ENCODE measurements at places on chromosomes 6 and 20. TPM values are rescaled to one million over a fixed set of nuclear protein-coding genes. Genes with fewer than 3 reads are reported as not detected.

OR12D1 gene
- not detected for polyA plus RNA-seq

DNA sequence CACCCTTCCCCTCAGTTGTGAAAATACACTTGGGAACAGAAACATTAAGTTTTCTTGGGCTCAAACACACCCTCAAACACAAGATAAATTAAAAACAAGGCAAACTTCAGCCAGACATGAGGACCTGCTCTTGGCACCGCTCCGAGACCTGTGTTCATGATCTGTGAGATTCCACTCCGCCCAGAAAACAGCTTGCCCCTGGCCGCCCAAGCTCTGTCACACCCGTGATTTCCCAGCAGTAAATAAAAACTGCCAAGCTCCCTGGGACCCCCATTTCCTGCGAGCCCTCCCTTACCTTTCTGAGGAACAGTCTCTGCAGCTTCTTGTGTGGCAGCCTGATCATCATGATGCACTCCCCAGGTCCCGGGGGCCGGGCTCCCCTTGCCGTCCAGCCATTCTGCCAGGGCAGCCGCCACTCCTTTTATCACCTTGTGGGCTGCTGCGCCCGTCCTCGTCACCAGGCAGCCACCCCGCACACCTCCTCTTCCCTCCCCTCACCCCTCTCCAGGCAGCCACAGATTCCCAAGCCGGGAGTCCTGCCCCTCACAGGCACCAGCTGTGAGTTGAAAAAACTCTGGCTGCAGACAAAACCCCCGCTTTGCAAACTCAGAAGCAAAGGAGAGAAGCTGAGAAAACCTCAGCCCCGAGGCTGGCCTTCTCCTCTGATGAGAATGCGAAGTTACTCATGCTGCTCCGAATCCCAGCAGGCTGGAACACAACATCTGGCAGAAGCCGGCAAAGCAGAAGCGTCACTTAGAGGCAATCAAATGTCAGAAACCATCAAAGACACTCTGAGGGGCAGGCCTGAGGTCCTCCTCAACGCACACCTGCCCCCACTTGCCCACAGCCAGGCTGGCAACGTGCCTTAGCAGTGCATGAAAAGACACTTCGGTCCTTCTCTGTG is 130.4 kb upstream of the RPS6KA2 start:
- DNase-seq: no peak

TRDN gene
- polyA plus RNA-seq: 221 TPM

DNA sequence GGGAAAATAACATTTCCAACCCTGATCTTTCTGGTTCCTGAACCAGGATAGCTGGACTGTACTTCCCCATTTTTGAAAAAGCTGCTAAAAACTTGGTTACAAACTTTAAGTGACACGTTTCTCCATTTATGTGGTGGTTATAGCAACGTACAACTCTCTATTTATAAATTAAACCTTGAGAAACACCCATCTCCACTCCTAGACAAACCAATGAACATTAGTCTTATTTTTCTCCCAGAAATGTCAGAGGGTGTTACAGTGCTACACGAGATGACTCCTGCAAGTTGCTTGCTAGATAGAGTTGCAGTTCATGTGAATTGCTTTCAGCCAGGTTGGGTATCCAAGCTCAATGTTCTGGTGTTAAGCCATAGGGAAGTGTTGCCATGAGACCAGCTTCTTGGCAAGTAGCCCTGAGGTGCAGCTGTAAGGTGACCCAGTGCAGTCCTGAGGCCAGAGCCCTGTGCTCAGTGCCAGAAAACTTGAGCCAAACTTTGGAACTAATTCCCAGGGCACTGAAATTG is 51.3 kb upstream of the REV3L start:
- DNase-seq: peak; percentile 69

DNA sequence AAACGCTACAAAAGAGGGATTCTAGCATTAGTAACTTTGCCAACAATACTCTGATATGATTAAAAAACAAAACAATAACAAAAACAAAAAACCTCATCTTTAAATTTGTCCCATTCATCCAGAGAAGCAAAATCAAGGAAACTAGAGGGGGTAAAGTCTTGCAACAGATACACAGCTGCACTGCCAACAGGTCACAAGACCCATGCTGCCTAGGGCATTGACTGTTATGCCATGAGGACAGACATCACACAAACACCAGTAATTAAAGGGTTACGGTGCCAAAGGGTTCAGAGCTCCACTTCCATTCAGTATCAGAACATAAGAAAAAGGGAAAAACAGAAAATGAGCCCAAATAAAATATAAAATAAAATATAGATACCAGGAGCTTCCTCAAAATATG is 1.6 kb downstream of the TBC1D20 start:
- DNase-seq: no peak

DNA sequence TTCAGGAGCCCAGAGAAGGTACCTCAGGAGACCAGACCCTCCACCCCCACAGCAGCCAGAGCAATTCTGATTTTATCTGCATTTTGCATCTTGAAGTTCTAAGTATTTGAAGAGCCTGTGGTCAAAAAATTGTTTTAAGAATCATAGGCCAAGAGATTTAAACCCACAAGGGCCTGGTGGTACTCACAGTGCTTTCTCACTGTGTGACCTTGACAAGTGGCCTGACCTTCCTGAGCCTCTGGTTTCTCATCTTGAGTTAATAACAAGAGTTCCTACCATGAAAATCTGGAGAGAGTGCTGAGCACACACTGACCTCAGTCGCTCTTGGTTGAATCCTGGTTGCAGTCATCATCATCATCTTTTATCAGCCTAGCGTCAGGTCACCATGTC is 45.4 kb upstream of the ID1 start:
- no peak for DNase-seq

DNA sequence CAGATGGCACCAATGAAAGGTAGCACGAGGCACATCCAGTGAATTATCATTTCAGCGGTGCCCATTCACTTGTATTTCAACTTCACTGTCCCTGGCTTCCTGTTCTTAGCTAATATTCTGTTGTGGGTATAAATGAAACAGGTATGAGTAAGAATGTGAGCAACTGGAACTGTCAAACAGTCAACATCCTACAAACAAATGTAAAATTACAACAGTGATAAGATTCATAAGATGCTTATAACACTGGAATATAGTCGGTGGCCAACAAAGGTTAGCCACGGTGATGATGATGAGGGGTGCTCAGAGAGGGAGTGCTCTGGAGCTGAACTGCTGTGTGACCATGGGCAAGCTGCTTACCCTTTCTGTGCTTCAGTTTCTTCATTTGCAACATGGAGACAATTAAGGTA is 74.9 kb upstream of the TOX2 start:
- no peak for DNase-seq

- DNase-seq: no peak
Measured at GRCh38 chr20:22412977-22413868, 171.1 kb downstream of the FOXA2 start.

DNA sequence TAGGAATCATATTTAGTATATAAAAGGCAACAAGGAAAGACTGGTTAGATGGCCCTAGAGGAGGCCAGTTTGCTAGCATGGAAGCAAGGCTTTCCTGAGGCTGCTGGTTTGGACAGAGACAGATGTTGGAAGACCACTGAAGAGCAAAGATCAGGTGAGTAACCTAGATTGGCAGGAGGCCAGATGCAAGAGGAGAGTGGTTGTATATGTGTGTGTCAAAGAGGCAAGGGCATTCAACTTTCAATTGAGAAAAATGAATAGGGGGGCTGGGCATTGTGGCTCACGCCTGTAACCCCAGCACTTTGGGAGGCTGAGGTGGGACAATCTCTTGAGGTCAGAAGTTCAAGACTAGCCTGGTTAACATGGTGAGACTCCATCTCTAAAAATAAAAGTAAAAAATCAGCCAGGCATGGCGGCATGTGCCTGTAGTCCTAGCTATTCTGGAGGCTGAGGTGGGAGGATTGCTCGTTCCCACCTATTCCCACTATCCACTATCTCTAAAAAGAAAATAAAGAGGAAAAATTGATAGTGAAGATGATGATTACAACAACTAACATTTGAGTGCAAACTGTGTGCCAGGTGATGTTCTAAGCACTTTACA is 79.8 kb downstream of the PRDM1 start:
- DNase-seq: no peak

DNA sequence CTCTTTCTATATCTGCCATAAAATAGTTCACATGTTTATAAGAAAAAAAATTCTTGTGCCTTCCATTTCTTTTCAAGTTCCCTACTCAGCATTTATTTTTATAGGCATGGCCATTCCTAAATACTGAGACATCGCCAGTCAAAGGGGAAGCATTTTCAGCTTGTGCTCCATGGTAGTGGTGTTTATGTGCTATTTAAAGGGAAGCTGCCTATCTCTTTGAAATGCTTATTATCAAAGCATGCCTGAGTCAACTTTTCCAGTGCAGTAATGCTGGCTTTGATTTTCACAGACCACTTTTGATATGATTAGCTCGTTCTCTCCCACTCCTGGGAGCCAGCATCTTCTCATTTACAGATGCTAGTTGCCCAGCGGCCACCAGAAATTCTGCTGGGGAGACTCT is 124.1 kb upstream of the RIN2 start:
- no peak for DNase-seq

SNAP91 gene
- polyA plus RNA-seq: 0.91 TPM

DEFB125 gene
- polyA plus RNA-seq: not detected

SRC gene
- 14.4 TPM for polyA plus RNA-seq

GRCh38 chr6:157229132-157229618 is 94.1 kb downstream of the TMEM242 start:
- DNase-seq: no peak

DNA sequence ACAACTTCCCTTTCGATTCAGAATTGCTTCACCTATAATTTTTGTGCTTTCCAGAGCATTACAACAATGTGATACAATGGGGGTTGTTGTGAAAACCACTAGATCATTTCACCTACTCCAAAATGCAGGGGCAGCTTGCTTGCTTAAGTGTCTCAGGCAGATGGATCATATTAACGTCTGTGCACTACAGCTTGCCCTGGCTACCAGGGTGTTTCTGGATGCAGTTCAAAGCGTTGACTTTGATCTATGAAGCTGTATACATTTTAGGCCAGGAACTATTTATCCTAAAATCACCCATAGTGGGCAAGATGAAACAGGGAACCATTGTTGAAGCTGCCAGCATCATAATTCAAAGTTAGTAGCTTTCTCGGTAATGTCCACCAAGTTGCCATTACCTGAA is 339.5 kb upstream of the HSF2 start:
- no peak for DNase-seq

DNA sequence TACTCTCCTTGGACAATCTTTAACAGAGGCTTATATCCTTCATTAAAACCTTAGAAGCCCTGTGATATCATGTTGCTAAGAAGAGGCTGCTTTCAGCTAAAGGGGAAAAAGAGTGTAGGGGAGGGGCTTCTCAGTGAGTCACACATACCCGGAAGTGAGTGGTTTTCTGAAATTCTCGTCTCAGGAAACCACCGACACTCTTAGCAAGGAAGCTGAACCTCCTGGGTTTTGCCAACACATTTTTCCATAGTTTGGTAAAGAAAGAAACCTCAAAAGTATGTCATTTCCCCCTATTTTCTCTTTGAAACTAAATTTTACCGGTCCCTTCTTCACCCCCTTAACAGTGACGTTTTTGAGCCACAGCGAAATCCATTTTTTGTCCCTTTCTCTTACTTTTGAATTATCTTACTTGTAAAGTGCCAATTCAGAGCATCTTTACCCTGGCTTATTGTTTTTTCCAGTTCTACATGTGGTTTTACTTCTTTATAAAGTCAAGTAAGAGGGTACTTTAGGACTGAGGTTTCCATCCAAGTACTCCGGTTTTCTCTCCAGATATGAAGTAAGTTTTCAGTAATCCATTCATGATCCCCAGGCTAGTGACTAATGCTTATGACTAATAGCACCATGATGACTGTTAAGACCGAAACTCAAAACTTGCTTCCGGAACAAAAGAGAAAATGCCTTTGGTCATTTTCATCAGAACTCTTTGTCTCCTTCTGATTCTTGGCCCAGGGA is 219.3 kb downstream of the ARHGAP18 start:
- DNase-seq: peak; percentile 44

LRP11 gene
- 19.8 TPM for polyA plus RNA-seq

DNA sequence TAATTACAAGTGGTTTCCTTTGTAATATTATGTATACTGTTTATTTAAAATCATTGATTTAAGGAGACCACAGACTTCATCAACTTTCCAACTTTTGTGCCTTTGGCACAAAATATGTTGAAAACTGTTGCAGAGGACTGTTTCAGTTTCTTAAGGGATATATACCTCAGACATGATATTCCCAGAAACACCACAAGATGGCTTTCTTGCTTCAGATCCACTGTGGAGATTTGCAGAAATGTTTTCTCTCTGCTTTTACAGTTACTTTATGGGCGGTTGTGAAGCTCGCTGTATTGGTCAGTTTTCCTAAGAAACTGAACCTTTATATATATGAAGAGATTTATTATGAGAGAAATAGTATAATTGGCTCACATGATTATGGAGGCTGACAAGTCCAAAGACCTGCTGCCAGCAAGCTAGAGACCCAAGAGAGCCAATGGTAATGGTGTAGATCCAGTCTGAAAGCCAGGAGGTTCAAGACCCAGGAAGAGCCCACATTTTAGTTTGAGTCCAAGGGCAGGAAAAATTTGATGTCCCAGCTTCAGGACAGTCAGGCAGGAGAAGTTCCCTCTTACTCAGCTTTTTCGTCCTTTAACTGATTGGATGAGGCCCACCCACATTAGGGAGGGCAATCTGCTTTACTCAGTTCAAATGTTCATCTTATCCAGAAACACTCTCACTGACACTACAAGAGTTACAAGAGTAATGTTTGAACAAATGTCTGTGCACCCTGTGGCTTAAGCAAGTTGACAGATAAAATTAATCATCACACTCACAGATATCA is 12.8 kb downstream of the ME1 start:
- peak; percentile 55 for DNase-seq

DNA sequence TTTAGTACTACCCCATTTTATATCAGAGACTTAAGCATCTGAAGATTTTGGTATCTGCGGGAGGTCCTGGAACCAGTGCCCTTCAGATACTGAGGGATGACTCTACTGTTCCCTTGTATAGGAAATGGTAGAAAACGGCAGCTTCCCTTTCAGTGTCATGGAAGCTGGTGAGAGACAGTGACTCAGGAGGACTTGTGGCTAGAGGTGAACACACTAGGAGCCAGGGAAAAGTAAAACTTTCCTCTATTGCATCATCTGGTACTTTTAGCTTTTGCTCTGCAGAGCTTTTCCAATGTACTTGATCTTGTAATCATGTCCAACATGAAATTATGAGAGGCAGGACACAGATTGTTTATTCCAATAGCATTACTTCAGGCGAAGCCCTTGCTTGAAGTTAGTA is 45.0 kb downstream of the RNF144B start:
- no peak for DNase-seq

UNC5CL gene
- 3.0 TPM for polyA plus RNA-seq

DNA sequence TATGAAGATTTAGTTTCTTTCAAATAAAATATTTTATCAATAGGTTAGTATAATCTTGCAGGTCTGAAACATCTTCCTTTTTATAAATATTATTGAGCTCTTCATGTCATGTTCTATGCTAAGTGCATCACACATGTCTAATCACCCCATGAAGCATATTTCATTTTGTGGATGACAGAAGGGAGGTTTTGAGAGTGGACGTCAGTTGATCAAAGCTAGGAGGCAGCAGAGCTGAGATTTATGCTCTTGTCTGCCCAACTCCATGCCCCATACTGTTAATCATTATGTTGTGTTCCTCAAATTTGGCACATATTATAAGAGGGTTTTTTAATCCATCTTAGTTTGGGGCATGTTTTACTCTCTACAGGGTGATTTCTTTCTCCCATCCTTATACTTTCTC is 22.7 kb downstream of the DSE start:
- DNase-seq: no peak
